ENCODE measurements at places on chromosomes 11 and 22.

GRCh38 chr11:112587664-112588063 is 327.0 kb upstream of the PLET1 start:
- no peak for DNase-seq

DNA sequence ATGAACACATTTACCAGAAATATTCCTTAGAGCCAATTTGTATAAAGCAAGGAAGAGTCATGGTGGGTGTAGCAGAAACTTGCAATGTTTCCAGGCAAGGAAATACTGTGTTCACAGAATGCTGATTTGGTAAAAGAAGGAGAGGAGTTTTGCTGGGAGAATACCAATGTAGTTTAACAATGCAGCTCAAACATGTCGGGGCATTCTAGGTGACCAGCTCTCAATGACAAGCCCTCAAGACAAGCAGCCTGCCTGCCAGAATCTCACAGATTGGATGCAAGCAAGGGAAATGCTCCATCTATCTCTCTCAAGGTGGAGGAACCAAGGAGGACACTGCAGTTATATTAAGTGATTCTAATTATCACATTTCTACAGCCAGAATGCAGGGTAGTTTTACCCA is 190.4 kb downstream of the MAML2 start:
- no peak for DNase-seq

- no peak for DNase-seq
Observed at GRCh38 chr11:117424781-117425180, 97.1 kb downstream of the CEP164 start.

- no peak for DNase-seq
Observed at GRCh38 chr22:18115906-18116371, 5.3 kb downstream of the TUBA8 start.

DNA sequence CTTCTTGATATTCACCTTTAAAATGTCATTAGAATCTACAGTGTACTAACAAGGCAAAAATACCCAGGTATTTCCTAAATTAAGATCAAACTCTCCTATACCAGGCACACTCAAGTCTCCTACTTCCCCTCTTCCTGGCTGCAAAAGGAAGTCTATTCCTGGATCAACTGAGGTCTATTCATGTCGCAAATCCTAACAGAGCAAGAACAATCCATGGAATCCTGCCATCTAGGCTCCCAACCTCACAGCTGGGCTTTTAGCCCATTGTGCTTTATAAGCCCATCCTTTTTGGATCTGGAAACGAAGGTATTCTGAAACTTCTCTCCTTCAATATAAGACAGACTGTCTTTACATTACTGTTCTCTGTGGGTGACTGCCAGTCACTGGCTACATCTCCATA is 161.8 kb downstream of the SOX6 start:
- DNase-seq, result no peak

DNA sequence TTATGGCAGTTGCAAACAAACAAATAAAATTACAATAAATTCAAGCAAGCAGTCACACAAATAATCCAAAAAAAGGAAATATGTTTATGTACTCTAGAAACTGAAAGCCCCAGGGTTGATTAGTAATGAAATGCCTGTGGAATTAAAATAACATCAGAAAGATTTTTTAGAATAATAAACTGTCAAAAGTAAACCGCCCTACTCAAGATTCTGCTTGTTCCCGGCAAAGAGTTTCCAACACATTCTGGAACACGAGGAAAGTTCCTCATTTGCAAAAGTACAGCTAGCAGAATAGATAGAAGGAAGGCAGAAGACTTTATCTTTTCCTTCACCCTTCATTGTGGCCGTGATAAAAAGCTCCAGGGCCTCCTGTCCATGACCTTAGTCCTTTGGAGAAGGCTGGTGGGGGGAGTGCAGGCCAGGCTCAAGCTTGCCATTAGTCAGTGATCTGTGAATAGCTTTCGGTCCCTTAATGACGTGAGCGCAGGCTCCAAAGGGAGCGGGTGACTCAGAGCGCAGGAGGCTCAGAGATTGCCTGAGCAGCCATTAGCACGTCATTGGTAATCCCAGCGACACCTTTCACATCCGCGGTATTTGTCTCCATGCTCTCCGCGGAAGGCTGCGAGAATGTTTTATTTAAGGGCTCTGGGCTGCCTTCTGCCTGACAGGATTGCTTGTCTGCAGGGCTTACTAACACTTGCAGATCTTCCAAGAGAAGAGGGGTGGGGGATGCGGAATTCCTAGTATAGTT is 458.3 kb downstream of the METTL15 start:
- DNase-seq, result no peak

GRCh38 chr11:66548041-66548440 is 1.3 kb downstream of the ACTN3 start:
- DNase-seq, result no peak

- DNase-seq, result no peak
Observed at GRCh38 chr11:32851251-32851650, 21.5 kb downstream of the PRRG4 start.

DNA sequence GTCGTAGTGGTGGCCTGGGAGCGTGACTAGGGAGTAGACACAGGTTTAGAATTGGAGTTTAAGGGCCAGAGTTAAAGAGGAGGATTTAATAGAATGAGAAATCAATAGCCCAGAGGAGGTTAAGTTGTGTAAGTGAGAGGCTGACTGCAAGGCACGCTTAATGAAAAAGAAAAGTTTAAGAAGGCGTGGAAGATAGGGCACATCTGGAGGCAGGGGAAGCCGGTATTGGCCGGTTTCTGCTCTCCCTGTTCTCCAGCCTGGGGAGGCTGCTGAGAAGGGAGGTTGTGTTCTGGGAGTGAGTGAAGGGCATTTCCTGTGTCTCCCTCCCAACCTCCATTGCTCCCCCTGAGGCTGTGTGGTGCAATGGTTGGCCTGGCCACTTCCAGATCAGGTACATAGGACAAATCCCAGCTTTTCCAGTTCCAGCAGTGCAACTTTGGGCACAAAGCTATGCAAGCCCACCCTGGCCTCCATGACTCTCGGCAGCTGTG is 6.3 kb downstream of the GRIK4 start:
- DNase-seq, result no peak

DNA sequence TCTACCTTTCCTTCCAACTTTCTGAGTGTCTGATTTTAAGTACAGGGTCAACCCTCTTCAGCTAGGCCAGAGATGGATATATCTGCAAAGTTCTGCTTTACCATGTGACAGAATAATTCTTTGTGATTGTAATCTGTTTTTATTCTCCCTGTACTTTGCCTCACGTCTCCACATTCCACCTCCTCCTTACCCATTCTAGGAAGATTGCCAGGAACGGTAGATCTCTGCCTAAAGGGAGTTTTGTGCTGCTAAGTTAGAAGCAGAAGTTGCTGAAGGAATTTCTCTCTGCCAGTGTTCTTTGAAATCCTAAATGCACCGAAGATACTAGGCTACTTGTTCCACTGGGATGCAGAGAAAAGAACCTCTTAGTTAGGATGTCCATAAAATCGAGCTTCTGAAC is 20.7 kb upstream of the FAM181B start:
- DNase-seq, result no peak

DNA sequence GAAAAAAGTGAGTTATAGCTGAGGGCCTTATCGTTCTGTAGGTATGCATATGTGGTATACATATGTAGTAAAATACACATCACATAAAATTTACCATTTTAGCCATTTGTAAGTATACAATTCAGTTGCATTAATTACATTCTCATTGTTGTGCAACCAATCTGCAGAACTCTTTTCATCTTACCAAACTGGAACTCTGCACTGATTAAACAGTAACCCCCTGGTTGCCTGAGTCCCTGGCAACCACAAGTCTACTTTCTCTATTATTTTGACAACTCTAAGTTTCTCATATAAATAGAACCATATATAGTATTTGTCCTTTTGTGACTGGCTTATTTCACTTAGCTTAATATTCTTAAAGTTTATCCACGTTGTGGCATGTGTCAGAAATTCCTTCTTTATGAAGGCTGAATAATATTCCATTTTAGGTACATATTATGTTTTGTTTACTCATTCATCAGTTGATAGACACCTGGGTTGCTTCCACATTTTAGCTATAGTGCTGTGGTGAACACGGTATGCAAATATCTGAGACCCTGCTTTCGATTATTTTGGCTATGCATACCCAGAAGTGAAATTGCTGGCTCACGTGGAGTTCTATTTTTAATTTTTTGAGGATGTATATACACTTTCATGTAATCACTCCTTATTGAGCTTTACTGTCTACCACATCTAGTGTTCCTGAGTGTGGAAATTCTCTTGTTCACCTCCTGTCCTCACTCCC is 1.6 kb upstream of the DDX10 start:
- DNase-seq, result no peak

DNA sequence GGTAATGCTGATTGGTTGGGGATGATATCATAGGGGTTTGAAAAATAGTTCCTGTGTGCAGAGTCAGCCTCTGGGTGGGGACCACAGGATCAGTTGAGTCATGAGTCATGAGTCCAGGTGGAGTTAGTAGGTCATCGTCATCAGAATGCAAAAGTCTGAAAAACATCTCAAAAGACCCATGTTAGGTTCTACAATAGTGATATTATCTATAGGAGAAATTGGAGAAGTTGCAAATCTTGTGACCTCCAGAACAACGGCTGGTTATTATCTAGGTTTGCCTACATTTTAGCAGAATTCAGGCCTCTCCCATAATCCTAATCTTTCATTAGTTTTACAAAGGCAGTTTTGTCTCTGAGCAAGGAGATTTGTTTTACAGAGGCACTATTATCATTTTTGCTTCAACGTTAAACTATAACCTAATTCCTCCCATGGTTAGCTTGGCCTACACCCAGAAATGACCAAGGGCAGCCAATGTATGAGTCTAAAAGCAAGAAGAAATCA is 38.9 kb downstream of the MS4A2 start:
- DNase-seq, result no peak

- DNase-seq, result no peak
Observed at GRCh38 chr11:66856496-66857233, at the start of gene LRFN4. Gene LRFN4, plus strand, starts transcription at chr11:66857064. Its CDS starts 681 bp downstream, at chr11:66857745.

DNA sequence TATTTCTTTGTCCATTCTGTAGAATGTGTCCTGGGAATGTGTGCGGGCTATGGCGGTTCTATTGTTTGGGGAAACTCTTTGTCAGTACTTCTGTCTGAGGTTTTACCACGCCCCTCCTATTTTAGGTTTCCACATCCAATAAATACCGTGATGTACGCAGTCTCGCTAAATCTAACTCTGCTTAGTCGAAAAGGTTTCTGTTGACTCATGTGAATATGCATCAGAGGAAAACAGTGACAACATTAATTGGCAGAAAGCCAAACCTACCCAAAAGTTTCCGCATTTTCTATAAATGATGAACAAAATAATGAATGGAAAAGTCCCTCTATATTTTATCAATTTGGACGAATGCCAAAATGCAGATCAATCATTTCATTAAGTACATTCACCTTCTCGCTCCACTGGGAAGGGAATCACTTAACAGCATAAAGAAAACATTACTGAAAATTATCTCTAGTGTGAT is 143.4 kb downstream of the MAML2 start:
- no peak for DNase-seq

GRCh38 chr22:32623943-32624342 is 149.3 kb downstream of the FBXO7 start:
- no peak for DNase-seq

DNA sequence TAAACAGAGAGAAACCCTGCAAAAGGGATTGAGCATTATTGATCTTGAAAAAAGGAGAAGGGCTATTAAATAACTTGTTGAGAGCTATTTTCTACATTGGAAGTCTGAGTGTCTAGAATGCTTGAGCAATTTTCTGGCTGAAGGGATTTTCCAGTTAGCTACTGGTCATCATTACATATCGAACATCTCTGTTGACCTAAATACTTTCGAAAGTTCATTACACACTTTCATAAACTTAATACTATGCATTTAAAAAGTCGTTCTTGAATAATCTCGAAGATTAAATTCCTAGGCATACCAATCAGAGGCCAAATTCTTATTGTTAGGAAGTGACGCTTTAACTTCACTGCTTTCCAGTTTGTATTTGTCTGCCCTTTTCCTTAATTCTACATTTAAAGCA is 13.7 kb downstream of the ETS1 start:
- no peak for DNase-seq

DNA sequence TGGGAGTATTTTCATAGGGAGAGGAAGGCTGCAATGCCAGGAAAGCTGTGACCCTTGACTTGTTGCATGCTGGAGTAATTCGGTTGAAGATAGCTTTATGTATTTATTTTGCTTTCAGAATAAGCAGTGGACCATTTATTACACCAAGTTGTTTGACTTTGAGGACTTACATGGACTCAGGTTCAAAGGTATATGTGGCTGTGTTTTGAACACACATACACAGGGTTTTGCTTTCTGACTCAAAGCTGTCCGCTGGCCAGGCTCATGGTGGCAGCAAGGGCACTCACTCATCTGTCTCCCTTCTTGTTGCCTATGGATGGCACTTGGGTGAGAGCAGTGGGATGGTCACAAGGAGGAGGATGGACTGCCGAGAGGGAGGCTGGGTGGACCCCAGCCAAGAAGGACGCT is 6.5 kb downstream of the TIMP3 start:
- DNase-seq, result no peak

DNA sequence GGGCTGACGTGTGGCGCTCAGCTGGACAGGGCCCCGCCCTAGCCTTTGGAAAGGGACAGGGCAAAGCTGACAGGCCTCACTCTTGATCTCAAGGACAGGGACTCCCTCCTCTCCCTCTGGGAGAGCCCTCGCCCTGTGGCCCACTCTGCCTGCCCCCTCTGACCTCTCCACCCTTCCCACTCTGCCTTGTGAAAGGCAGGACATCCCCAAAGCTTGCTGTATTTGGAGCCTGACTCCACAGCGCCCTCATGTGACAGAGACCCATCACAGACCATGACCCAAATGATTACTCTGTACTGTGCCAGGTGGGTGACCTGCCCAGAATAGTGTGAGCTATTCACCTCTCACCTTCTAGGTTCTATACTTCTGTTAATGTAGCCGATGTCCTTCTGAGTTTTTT is 18.8 kb downstream of the P2RY2 start:
- no peak for DNase-seq

DNA sequence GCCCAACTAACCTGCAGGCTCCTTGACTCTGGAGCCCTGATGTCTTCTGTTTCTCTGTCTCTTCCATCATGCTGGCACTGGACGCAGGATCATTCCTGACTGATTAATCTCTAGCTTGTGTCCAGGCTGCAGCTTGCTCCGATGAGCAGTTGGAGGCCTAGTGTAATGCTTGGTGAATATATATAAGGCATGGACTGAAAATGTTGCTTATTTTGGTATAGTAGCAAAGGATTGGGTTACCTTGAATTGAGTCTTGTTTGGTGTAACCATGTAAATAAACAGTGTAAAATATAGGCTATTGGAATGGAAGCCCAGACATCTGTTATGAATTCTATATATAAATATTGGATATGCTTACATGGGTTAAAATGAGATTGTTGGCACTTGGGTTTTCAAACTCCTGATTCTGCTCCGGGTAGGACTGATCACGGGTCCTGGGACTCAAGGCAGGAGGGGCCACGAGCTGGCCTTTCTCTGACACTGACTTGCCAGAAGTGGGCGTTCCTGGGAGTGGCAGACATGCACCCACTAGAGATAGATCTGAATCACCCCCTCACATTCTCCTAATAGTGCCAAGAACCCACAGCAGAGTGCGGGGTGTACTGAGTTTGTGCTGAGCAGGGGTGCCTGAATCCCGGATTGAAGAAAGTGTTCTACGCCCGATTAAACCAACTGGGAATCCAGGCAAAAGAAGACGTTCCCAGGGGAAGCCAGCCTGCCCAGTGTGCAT is 25.8 kb downstream of the LRP5 start:
- DNase-seq, result no peak

GRCh38 chr11:58286249-58286648 is 18.2 kb upstream of the OR10W1 start:
- DNase-seq, result no peak

All from stimulated activated CD8-positive, alpha-beta memory T cell treated with anti-CD3 and anti-CD28 coated beads, Interleukin-7, amount 100 ng/mL, for 1 hour (primary cell).